Activated CD4-positive, alpha-beta T cell treated with anti-CD3 and anti-CD28 coated beads for 36 hours (primary cell): ENCODE measurements at places on chromosomes 11 and 22.

- no peak for DNase-seq
- H3K27ac ChIP-seq = peak overlapping the region; percentile 24
- H3K36me3 ChIP-seq = no peaks in the 10 kb centered on the region
- H3K4me3 ChIP-seq = no peak overlapping the region
These were observed 52.2 kb downstream of the HORMAD2 start for GRCh38 chr22:30132290-30132996.

- DNase-seq = peak; percentile 38
- no peaks in the 10 kb centered on the region for H3K36me3 ChIP-seq
- peaks cover 30% of the 10 kb centered on the region for H3K27me3 ChIP-seq
These were observed 15.0 kb upstream of the CYB5R2 start for GRCh38 chr11:7688238-7688826.

GRCh38 chr22:46569055-46569847 is 31.8 kb upstream of the CELSR1 start:
- no peaks in the 10 kb centered on the region for H3K27me3 ChIP-seq
- no peak overlapping the region for H3K27ac ChIP-seq
- no peaks in the 10 kb centered on the region for H3K4me1 ChIP-seq
- DNase-seq = peak; percentile 4
- H3K36me3 ChIP-seq = no peaks in the 10 kb centered on the region

GRCh38 chr11:7320306-7320705 is 68.6 kb downstream of the SYT9 start:
- no peak overlapping the region for H3K4me3 ChIP-seq
- H3K4me1 ChIP-seq = no peaks in the 10 kb centered on the region
- H3K27me3 ChIP-seq = peaks cover 10% of the 10 kb centered on the region
- DNase-seq = no peak
- no peaks in the 10 kb centered on the region for H3K36me3 ChIP-seq

GRCh38 chr22:45465633-45466032 is 37.0 kb upstream of the FBLN1 start:
- H3K4me1 ChIP-seq = no peaks in the 10 kb centered on the region
- H3K27ac ChIP-seq = no peak overlapping the region
- H3K36me3 ChIP-seq = no peaks in the 10 kb centered on the region
- H3K27me3 ChIP-seq = peaks cover 6% of the 10 kb centered on the region
- no peak for DNase-seq

GRCh38 chr22:22926370-22927195 is 39.0 kb downstream of the IGLL5 start:
- H3K4me3 ChIP-seq = no peak overlapping the region
- no peak overlapping the region for H3K27ac ChIP-seq

GRCh38 chr22:24583221-24584165 is 9.4 kb downstream of the LRRC75B start:
- H3K27ac ChIP-seq = no peak overlapping the region
- H3K36me3 ChIP-seq = no peaks in the 10 kb centered on the region
- no peak for DNase-seq
- H3K4me3 ChIP-seq = no peak overlapping the region
- H3K4me1 ChIP-seq = no peaks in the 10 kb centered on the region

GRCh38 chr11:95093548-95093947 is 3.9 kb downstream of the ENDOD1 start:
- H3K27me3 ChIP-seq = no peaks in the 10 kb centered on the region
- DNase-seq = no peak
- no peak overlapping the region for H3K4me3 ChIP-seq
- no peak overlapping the region for H3K27ac ChIP-seq
- H3K4me1 ChIP-seq = peaks cover 70% of the 10 kb centered on the region

GRCh38 chr11:130029137-130029536 is 26.5 kb upstream of the PRDM10 start:
- H3K4me1 ChIP-seq = no peaks in the 10 kb centered on the region
- H3K27ac ChIP-seq = no peak overlapping the region
- peaks cover 7% of the 10 kb centered on the region for H3K27me3 ChIP-seq
- H3K36me3 ChIP-seq = no peaks in the 10 kb centered on the region

DNA sequence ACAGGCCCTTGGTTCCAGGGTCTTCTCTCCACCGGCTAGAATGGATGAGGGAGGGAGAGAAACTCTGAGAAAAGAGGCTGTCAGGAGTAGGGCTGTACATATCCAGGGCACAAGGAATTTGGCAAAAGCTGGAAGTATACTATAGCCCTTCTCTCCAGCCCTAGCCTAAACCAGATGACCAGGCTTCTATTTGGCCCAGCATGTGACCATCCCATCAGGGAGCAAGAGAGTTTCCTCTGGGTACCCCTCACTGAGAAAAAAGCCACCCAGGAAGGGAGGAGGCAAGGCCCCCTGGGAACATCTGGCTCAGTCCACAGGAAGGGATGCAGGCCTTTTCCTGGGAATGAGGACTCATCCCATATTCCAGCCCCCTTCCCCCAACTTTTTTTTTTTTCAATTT is 8.3 kb downstream of the CD44 start:
- H3K27ac ChIP-seq = peak overlapping the region; percentile 99
- H3K4me3 ChIP-seq = peak overlapping the region; percentile 65
- H3K4me1 ChIP-seq = peaks cover 98% of the 10 kb centered on the region
- no peaks in the 10 kb centered on the region for H3K27me3 ChIP-seq
- no peak for DNase-seq

DNA sequence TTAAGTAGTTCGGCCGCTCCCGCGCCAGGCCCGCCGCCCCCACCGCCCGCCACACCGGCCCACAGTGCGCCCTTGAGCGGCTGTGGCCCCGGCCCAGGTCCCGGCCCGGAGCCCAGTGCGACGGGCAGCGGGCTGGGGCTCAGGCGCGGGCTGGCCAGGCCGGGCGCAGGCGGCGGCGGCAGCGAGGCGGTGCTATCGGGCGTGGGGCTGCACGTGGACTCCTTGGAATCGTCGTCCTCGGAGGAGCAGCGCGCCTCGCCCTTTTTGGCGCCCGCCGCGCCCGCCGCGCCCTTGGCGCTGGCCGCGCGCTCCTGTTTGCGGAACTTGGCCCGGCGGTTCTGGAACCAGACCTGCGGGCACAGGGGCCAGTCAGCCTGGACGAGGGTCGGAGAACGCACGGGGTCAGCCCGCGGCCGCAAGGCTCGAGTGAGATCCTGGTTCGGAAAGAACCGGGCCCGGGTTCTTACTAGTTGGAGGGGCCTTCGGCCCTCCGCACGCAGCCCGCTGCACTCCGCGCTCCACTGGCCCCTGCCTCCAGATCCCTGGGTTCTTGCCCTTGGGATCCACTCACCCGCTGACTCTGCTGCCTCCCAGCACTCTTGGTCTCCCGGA is 4.0 kb downstream of the PHOX2A start:
- no peak for DNase-seq
- H3K27ac ChIP-seq = peak overlapping the region; percentile 56
- peaks cover 43% of the 10 kb centered on the region for H3K27me3 ChIP-seq
- H3K36me3 ChIP-seq = peaks cover 2% of the 10 kb centered on the region
- H3K4me1 ChIP-seq = peaks cover 20% of the 10 kb centered on the region

GRCh38 chr11:61950035-61950547 is at the start of gene BEST1:
Gene BEST1, plus strand, starts transcription at chr11:61950351. Its CDS starts 1,456 bp downstream, at chr11:61951807.
- peaks cover 5% of the 10 kb centered on the region for H3K4me1 ChIP-seq
- DNase-seq = no peak
- peaks cover 12% of the 10 kb centered on the region for H3K27me3 ChIP-seq

DNA sequence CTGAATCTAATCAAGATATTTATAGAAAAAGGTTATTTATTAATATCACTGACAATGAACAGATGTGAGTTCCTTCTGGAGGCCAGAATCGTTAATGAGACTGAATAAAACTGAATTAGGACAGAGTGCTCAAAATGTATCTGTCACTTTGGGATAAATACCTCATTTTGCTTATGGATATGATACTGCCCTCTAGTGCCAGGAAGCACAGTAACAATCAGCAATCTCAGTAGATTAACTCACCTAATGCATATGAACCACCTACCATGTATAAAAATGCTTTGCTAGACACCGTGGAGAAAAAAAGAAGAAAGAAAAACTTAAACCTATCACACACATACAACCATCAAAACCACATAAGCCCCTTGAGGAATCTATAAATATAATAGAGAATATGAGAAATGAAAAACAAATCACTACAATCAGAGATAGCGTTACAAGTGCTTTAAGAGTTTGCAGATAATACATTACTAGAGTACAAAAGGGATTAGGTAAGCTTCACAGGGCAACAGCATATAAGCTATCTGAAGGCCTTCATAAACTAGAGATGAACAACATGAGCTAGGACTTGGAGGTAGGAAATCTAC is 117.4 kb downstream of the SGSM3 start:
- H3K36me3 ChIP-seq = no peaks in the 10 kb centered on the region
- H3K4me3 ChIP-seq = no peak overlapping the region
- H3K27me3 ChIP-seq = no peaks in the 10 kb centered on the region
- no peak for DNase-seq
- peaks cover 45% of the 10 kb centered on the region for H3K4me1 ChIP-seq
- H3K27ac ChIP-seq = no peak overlapping the region

DNA sequence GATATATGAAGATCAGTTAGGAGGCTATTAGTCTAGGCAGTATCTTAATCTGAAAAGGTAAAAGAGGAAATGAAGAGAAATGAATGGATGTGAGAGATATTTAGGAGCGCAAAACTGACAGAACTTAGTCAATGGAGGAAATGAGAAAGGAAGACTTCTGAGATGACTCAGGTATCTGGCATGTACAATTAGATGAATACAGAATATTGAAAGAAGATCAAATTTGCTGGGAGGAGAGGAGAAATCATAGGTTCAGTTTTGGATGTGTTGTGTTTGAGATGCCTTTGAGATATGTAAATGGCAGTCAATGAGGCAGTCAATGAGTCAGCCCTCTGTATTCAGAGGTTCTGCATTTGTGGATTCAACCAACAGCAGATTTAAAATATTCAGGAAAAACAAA is 42.9 kb upstream of the GAB2 start:
- peaks cover 12% of the 10 kb centered on the region for H3K4me1 ChIP-seq
- no peaks in the 10 kb centered on the region for H3K27me3 ChIP-seq
- H3K27ac ChIP-seq = no peak overlapping the region
- H3K4me3 ChIP-seq = no peak overlapping the region

DNA sequence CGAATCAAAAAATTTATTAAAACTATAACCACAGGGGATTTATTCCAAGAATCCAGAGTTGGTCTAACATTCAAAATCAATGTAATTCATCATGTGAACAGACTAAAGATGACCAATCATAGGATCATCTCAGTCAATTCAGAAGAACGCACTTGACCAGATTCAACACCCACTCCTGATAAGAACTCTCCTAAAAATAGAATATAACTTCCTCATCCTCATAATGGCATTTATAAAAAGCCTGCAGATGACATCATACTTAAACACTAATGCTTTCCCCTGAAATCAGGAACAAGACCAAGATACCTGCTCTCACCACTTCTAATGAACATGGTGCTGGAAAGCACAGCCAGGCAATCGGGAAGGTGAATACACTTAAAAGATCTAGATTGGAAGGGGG is 10.5 kb upstream of the MUC2 start:
- H3K27ac ChIP-seq = no peak overlapping the region
- no peaks in the 10 kb centered on the region for H3K36me3 ChIP-seq
- no peak for DNase-seq

DNA sequence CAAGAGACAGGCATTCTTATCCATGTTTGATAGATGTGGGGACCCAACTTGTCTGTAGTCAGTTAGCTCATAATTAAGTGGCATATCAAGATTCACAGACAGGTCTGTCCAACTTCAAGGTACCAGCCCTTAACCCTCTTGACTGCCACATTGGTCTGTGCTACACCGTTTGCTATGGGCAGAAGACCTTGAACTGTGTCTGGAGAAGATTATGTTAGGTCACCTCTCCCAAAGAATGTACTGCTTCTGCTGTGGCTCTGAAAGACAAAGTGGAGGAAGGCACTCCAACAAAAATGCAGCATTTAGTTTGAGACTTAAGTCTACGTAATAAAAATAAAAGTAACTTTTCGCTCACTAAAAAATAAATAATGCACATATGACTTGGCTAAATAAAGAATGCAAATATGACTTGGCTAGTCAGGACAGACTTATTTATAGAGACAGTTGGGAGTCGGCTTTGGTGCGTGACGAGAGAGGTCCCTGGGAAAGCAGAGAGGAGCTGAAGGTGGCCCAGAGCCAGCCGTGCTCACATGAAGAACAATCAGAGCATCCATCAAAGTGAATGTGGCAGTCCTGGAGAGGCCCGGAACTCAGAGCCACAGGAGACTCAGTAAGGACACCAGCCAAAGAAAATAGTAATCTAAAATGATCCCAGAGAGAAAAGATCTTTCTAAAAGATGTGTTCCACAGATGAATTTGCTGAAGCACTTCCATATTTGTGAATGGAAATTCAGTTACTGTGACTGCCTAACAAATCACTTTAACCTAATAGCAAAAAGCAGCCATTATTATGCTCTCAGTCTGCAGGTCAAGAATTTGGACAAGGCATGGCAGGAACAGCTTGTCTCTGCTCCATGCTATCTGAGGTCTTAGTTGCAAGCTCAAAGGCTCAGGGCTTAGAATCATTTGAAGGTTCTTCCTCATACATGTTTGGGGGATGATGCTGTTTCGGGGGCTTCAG is 35.0 kb downstream of the CWC15 start:
- H3K27me3 ChIP-seq = no peaks in the 10 kb centered on the region
- no peak for DNase-seq
- H3K27ac ChIP-seq = no peak overlapping the region
- H3K4me3 ChIP-seq = no peak overlapping the region
- no peaks in the 10 kb centered on the region for H3K36me3 ChIP-seq

GRCh38 chr11:103471546-103471945 is 362.3 kb downstream of the DYNC2H1 start:
- H3K36me3 ChIP-seq = no peaks in the 10 kb centered on the region
- no peak overlapping the region for H3K27ac ChIP-seq
- H3K4me1 ChIP-seq = no peaks in the 10 kb centered on the region
- no peak overlapping the region for H3K4me3 ChIP-seq

DNA sequence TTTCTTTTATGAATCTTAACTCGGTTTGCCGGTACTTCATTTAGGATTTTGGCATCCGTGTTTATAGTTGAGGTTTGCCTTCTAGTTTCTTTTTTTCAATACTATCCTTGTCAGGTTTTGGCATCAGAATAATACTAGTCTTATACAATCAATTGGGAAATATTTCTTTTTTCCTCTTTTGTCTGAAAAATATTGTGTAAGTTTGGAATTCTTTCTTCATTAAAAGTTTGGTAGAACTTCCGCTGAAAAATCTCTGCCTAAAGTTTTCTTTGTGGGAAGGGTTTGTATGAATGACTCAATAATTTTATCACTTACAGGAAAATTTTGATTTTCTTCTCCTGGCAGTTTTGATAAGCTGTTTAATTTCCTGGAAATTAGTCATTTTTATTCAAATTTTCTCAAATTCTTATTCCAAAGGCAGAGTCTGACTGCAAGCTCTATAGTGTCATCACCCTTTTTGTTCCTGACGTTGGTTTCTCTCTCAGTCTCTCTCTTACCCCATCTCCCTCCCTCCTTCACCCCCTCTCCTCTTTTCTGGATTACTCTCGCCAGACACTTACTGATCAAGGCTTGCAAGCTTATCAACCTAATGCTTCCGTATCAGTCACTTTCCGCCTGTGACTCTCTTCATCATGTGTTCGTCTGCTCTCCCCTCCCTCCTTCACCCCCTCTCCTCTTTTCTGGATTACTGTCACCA is 555.7 kb downstream of the TBC1D22A start:
- DNase-seq = no peak
- no peak overlapping the region for H3K4me3 ChIP-seq
- H3K36me3 ChIP-seq = no peaks in the 10 kb centered on the region
- peaks cover 17% of the 10 kb centered on the region for H3K27me3 ChIP-seq
- H3K4me1 ChIP-seq = no peaks in the 10 kb centered on the region

GRCh38 chr11:2399488-2400068 is 972 bp upstream of the TSSC4 start:
- DNase-seq = peak; percentile 48
- H3K4me1 ChIP-seq = peaks cover 16% of the 10 kb centered on the region
- H3K27me3 ChIP-seq = no peaks in the 10 kb centered on the region
- H3K27ac ChIP-seq = peak overlapping the region; percentile 84
- peak overlapping the region; percentile 87 for H3K4me3 ChIP-seq
